ENCODE measurements at places on chromosomes 7 and 10. TPM values are rescaled to one million over a fixed set of nuclear protein-coding genes. Genes with fewer than 3 reads are reported as not detected.

DNA sequence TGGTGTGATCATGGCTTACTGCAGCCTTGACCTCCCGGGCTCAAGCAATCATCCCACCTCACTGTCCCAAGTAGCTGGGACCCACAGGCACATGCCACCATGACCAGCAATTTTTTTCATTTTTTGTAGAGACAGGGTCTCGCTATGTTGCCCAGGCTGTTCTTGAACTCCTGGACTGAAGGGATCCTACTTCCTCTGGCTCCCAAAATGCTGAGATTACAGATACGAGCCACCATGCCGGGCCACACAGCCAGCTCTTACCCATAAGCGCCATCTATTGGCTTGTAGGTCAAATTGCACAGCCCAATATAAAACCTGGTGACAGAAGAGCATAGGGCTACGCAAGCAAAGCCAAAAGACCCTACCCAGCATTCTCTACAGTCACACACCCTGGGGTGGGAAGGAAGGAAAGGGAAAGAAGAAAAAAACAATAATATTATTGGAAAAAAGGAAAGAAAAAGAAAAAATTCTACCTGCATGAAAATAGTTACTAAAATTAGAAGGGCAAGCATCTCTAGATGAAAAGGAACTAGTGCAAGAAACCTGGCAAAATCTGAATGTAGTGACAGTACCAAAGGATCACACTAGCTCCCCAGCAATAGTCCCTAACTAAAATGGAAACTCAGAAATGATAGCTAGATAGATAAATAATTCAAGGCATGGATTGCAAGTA lies 29.4 kb upstream of the AMPH start:
- no peak for DNase-seq

GRCh38 chr7:157523766-157524421 lies 187.1 kb downstream of the DNAJB6 start:
- no peak for DNase-seq

DNA sequence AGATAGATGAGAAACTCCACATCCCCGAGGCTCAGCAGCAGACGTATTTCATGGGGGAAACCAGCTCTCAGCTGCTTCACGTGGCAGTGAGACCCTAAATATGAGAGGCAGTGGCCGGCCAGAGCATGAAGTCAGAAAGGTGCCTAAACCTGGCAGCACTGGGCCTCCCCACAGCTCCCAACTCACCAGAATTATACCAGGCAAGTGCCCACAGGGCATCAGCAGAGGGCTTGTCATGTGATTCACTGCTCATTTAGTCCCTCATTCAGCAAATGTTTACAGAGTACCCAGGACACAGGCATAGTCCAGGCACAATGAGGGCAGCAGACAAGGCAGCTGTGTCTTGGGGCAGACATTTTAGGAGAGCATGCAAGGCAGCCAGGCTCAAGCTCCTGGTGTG lies 212.6 kb downstream of the PTPRN2 start:
- DNase-seq, result no peak

GRCh38 chr10:54985732-54986131 lies 184.7 kb upstream of the PCDH15 start:
- DNase-seq, result no peak

ANKRD1 gene
- total RNA-seq, result 1,326 TPM
